Liver (tissue), 10 donors: ENCODE measurements at places on chromosomes 6 and 20.

DNA sequence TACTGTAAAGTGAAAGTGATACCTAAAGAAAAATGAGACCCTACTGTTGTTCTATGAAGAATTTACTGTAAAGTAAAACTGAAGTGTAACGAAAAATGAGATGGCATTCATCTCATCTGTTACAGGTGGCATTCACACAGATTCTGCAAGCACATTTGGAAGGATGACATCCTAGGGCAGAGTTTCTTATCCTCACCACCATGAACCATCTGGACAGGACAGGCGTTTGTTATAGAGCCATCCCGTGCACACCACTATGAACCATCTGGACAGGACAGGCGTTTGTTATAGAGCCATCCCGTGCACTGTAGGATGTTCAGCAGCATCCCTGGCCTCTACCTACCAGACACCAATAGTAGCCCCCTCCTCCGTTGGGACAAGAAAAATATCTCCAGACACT, 294.8 kb downstream of the GMDS start:
- no peak for DNase-seq

DNA sequence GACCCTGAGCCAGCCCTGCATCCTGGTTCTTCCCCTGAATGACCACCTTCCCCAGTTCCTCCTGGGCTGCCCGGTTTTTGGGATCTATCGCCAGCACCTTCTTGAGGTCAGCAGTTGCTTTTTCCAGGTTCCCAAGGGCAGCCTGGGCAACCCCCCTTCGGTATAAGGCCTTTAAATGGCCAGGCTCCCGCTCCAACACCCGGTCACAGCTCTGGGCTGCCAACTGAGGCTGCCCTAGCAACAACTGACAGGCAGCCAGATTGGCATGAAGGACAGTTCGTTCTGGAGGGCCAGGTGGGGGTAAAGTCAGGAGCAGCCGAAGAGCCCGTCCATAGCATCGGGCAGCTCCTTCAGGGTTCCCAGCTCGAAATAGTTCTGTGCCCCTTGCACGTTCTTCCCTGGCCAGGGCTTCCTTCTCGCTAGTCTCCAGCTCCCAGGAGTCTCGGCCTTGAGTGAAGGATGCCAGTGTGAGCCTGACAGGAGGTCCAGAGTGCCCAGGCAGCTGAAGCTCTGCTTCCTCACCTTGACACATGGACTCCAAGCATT, 778 bp upstream of the ATF6B start:
- DNase-seq = no peak

DNA sequence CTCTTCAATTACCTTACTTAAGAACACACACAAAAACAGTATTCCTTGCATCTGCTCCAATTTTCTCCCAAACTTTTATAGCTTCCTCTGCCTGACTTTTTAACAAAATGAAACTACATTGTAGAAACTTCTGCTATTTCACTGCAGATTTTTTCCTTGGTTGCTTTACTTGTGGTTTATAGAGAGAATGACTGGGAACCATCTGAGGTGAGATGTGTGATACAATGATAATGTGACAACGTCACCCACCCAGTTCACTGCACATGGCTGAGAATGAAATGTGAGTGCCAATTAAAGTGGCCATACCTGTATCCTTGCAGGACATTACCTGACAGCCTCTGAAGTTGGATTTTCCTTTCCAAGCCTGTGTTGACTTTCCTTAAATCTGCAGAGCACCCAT, 258.4 kb downstream of the CD83 start:
- DNase-seq = no peak

DNA sequence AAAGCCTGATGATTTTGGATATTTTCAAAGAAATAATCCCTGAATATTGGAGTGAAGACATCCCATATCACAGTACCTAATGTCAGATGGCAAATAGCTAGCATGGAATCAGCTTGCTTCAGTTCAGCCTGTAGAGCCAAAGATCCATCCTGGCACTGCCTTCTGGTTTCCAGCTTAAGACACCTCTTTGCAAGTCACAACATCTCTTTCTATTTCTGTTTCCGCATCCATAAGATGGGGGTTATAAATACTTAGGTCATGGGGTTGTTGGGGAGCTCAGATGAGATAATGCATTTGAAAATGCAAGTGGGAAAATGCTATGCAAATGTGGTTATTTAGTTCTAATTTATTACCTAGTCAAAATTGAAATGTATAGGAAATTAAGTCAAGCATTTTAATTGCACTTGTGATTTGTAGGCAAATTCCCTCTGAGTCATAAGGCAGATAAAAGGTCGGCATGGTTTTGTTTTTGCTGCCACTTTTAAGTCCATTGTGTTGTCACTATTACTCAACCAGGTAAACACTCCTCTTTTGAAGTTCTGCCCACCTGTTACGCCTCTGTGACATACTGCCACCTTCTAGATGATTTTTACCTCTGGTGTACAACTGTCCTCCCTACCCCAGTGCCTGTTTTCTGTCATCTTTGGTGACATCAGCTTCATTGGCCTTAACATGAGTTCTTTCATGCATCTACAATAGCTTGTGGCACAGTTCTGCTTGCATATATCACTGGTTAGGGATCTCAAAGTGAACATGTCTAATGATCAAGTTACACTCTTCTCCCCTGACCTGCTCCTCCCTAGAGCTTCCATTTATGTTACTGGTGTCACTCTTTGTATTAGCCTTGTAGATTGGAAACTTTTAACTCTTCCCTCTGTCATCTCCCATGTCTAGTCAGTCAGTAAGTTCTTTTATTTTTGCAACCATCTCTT, 96.6 kb downstream of the CDKAL1 start:
- no peak for DNase-seq

- DNase-seq = no peak
These were observed 126.6 kb downstream of the DOK5 start for GRCh38 chr20:54601831-54602515.

DNA sequence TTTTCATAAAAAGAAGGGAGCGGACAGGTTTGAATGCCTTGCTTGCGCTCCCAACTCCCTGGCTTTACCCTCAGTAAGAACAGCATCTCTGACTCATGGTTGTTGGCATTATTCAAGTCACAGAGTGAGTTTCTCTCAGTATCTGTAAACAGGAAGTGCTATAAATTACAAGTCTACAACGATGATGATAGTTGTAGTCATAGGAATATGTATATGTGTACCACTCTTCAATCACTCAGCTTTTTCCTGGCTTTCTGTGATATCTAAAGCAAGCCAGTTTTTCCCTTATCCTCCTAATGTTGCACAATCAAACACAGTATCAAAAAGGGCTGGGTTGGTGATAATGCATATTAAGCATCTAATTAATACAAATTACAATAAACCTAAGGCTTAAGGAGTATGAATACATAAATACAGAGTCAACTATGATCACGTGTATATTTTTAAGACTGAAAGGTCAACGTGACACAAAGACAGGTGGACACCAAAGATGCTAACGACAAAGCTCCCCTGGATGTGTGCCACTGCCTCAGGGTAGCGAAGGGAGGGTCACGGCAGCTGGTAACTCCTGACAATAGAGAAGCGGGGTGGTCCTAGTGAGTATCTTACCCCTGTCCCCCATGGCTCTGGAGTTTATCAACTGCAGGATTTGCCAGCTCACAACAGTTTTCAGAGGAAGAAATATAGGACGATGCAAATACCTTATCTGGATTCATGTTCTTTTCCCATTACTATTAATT, 202.8 kb downstream of the BTBD9 start:
- DNase-seq = no peak

DNA sequence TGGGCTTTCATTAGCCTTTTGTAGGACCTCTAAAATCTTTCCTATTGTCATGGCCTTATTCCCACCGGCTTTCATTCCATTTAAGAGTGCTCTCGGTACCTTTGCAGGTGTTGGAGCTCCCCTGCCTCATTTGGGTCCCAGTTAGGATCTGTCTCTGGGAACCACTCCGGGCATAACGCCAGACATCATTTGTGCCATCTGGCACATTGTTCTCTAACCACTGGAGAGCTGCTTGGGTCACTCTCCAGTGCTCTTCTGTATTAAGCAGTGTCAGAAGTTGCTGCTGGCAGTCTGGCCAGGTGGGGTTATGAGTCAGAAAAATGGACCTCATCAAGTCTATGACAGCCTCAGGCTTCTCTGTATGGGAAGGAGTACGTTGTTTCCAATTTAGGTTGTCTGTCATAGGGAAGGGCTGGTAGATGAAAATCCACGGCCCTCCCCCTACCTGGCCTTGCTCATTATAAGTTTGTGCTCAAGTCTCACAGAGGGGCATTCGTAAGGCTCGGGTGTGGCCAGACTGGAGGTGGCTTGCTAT, 62.9 kb upstream of the MOCS1 start:
- no peak for DNase-seq

DNA sequence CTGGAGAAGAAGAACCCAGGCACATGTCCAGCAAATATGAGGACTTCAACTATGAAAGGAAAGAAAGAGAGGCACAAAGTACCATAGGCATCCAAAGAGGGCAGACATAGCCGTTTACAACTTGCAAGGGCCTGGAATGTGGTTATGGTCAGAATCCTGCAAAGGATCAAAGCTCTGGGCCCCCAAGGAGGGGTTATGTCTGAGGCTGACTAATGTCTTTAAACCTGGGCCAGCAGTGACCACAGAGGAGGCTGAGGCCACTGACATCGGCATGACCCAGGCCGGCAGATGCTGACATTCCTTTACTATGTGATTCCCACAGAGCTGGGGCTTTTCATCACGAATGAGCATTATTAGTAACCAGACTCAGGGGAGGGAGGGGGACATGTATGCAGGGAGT, 861.1 kb downstream of the DHX35 start:
- no peak for DNase-seq

DNA sequence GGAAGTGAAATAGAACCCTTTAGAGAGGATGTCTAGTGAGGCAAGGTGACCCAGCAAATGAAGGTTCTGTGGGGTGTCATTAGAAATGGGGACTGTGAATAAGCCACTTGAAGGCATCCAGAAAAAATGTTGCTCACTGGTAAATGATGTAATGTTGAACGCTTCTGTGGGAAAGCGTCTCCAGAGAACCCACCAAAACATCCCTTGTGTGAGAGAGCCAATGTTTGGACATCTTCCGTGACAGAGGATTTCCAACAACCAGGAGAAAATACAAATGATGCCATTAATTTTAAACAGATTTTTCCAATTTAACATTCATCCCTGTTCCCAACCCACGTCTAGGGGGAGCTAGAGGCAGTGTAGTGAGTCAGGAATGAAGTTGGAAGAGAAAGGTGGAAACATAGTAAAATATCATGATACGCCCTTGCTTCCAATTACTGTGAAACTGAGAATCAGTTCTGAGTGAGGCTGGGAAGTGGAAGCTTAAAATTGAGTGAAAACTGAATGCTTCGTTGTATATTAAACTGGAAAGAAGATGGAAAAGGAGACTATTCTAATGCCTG, 584.2 kb downstream of the CD109 start:
- DNase-seq = no peak

- DNase-seq = no peak
These were observed 37.1 kb upstream of the RPS6KA2 start for GRCh38 chr6:166664135-166664534.

DNA sequence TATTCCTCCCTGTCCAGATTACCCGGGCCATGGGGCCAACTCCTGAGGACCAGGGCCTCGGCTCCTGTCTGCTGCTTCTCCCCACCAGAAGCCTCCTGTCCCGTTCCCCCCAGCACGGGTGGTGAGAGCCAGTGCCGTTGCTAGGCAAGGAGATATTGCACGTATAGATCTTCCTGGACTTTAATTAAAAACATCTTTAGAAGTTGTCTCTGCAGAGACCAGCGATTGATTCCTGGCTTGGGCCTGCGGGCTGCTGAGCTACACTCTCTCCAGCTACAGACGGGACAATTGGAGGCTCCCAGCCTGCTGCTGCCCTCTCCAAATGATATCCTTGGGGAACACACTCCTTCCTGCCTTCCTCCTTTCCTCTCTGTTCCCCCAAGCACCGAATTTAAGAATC, 74.6 kb downstream of the CDH22 start:
- no peak for DNase-seq

DNA sequence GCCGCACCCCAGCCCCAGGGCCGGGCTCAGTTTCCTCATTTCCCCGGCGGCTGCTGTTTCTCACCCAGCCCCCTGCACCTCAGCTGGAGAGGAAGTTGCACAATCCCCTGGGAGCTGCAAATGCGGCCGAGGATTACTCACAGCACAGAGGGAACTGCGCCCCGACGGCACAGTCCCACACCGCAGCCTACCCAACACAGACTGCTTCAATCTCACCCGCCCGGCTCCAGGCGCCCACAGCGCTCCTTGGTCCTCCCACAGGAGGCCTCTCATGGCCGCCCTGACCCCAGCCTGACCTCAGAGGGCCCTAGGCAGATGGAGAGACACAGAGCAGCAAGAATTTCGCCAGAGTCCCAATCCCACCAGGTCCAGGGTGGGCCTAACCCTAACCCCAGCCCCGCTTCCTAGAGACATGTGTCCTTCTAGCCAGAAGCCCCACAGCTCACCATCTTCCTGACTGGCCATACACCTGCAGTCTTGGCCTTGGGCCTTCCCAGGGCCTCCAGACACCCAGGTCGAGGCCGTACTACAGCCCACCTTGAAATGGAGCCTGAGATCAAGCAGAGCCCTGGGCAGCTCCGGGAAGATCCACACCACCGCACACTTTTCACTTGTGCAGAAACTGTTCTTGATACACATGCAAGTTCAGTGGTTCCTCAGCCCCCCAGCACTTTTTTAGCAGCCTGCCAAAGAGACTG, 11.7 kb downstream of the TFEB start:
- no peak for DNase-seq

DNA sequence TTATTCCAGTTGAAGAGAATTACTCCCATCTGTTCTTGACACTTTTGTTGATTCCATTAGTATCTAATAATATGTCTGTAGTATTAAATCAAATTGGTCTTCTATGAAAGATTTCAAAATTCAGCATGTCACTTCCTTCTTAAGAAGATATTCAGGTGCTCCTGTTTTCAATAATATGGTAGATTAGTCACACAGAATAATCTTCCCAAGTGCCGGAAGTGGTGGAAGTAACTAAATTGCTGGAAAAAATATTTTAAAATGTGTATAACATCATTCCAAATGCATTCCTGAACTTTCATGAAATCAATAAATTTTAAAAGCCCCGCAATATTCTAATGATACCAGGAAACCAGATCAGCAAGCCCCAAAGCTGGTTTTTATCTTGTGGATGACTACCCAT, 281.3 kb downstream of the EPM2A start:
- DNase-seq = no peak

GRCh38 chr6:2575236-2575635, 175.5 kb downstream of the MYLK4 start:
- DNase-seq = no peak

DNA sequence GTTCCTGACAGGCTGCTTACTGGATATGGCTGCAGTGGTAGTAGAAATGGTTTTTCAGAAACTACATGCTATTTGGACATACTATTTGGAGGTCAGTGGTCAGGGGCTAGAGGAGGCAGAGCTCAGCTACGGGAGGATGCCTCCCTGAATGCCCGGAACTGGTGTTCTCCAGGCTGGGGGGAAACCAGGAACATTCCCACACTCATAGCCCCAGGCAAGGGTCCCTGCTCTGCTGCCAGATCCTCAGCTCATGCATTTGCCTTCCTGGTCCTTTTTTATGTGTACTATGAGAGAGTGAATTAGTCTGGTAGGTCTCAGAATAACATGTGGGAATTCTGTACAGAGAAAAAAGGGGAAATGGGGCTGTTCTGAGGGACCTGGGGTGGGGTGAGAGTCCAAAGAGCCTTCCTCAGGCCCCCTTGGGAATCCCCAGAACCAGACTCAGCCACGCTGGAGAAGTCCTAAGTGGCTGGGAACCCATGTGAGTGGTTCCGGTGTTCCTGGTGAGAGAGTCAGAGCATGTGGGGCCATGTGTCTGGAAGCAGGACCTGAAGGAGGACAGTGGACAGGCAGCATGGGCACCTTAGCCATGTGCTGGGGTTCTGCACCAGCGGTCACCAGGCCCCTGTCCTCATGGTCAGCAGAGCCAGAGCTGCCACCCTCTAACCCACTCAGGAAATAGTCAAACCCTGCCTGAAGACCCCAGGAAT, 58.0 kb upstream of the MYL9 start:
- DNase-seq = no peak
